ENCODE measurements at places on chromosomes 6 and 20.

GRCh38 chr6:163793011-163793983 lies 378.8 kb downstream of the QKI start:
- DNase-seq, result no peak

GRCh38 chr20:59624401-59624800 lies 20.1 kb downstream of the PHACTR3 start:
- no peak for DNase-seq

GRCh38 chr6:42781796-42782688 lies at the start of gene BICRAL:
Gene BICRAL, plus strand, starts transcription at chr6:42782052. Its CDS starts 39,971 bp downstream, at chr6:42822023.
- peak; percentile 66 for DNase-seq

DNA sequence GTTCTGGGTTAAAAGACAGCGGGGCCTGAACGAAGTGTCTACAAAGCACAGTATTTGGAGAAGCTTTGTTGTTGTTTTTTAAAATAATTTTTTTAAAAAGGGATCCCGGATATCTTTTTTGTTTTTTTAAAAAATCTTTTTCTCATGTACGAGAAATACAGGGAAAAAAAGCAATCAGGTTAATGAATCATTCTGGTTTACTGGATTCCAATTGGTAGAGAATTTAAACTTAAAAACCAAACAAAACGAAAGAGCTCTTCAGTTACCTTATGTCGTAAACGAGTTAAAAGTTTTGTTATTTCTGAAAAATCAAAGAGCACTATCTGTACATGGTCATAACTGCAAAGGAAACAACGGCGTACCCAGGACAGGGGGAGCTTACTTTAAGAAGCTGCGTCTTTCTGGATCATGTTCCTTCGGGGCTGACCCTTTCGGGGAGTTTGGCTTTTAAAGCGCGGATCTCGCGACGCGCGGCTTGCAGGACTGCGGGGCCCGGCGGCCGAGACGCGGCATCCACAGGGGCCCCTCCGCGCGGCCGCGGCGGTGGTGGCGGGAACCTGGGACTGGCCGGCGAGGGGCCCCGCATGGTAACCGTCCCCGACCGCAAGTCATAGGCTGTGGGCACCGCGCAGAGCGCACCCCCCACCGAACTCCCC lies 927 bp downstream of the IL20RA start:
- no peak for DNase-seq

DNA sequence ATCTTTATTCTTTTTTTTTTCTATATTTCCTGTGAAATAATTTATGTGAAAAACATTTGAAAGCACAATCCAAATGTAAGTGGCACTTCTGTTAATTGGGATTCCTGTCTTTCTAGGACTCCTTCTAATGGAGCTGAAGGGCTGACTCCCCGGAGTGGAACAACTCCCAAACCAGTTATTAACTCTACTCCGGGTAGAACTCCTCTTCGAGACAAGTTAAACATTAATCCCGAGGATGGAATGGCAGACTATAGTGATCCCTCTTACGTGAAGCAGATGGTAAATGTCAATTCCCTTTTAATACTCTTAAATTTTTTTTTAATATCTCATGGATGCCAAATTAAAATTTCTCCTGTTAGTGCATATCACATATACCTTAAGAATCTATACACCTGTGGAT lies 35.0 kb downstream of the CDC5L start:
- DNase-seq, result no peak

DNA sequence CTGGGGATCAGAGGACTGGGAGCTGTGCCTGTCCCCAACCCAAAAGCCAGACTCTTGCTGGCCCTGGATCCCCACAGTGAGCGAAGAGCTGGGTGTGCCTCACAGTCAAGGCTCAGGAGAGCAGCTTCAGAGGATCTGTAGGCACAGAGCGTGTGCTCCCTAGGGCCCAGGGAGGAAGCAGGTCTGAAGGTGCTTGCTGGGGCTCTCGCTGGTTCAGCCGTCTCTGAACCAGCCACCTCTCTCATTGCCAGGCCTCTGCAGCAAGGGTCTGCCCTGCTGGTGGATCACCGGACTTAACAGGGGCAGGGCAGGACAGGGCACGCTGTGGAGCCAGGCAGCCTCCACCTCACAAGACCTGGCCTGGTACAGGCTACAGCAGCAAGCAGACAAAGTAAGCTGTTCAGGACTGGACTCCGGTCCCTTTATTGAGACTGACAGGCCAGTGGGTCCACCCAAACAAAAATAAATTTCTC lies 13.8 kb downstream of the PCIF1 start:
- DNase-seq, result no peak

- no peak for DNase-seq
Measured at GRCh38 chr20:20456741-20457140, 88.8 kb downstream of the INSM1 start.

GRCh38 chr20:1934721-1935573 lies 39.7 kb downstream of the SIRPA start:
- DNase-seq, result no peak

GRCh38 chr6:129647044-129647443 lies 62.9 kb downstream of the ARHGAP18 start:
- no peak for DNase-seq

DNA sequence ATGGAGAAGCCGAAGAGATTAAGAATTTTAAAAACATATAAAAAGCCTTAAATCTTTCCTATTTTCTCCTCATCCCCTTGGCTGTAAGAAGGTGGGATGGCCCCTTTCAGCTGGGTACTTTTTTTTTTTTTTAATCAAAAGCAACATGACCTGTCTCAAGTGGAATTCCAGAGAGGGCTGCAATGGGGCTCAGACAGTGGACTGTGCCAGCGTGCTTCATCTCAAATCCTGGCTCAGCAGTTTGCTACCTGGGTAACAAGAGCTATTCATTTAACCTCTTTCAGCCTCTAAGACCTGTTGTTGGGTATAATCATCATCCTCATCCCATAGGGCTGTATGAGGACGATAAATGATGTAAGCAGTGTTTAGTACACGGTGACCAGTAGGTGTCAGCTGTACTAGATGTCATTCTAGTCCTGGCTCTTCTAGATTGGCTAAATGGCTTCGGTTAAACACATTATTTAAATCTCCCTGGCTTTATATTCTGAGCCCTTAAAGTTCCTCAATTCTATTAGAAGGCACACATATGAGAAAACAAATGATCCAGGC lies 6.9 kb upstream of the PPP1R3G start:
- no peak for DNase-seq

GRCh38 chr20:56278196-56278595 lies 29.7 kb downstream of the MC3R start:
- no peak for DNase-seq

DNA sequence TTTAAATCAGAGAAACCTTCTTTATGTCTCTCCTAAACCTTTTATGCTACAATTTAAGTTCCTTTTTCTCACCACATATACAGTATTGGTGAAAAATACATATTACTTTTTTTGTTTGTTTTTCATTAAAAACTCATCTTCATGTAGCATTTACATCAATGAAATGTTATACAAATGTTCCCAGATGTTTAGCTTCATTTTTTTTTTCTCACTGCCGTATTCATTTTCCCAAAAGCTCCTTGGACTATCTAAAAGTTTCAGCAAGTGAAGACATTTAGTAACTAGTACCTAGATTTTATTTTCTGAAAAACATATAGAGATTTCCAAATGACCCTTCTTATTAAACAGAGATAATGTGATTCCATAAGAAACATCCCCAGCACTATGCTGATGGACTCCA lies 128.9 kb downstream of the BMP5 start:
- DNase-seq, result no peak

GRCh38 chr6:77568570-77568969 lies 84.3 kb upstream of the MEI4 start:
- DNase-seq, result no peak

- DNase-seq, result no peak
Measured at GRCh38 chr6:105121981-105122380, 57.8 kb downstream of the POPDC3 start.

DNA sequence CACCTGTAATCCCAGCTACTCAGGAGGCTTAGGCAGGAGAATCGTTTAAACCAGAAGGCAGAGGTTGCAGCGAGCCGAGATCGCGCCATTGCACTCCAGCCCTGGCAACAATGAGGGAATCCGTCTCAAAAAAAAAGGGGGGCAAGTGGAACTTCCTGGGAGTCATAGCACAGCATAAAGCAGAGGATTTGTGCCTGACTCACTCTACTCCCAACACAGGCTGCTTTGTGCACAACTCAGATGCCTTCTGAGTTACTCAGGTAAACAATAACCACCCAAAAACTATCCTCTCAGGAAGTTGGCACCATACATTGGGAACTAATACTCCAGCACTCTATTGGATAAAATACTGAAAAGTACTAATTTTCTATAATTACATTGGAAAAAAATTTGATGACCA lies 2.5 kb upstream of the TMEM244 start:
- DNase-seq, result no peak

DNA sequence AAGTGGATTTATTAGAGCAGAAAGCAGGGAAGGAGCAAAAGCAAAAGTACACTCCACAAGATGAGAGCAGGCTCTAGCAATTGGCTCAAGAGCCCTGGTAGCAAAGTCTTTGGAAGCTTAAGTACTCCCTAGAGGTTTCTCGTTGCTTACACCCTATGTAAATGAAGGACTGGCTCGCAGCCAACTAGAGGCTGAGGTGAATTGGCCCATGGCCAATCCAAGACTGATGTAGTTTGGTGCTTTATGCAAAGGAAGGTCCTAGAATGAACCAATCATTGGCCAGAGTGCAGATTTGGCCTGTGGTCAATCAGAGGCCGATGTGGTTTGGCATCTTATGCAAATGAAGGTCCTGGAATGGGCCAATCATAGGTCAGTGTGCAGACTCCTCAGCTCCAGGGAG lies 191.3 kb upstream of the ARID1B start:
- DNase-seq, result no peak

DNA sequence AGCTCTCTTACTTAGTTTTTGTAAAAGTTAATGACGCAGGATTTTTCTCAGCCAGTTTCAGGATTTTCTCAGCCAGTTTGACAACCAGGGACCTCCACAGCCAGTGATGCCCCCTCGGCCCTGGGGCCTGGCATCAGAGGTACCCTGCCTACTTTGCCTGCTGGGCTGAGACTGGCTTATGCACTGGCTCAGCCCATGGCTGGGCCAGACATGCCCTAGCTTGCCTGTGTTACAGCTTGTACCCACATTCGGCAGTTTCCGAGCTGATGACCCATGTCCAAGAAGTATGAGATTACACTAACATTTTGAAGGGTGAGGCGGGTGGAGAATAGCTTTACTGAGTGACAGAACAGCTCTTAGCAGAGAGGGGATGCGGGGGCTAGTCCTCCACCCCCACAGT lies 406.1 kb upstream of the HSF2 start:
- DNase-seq, result no peak

GRCh38 chr6:168623736-168624135 lies 182.8 kb downstream of the SMOC2 start:
- no peak for DNase-seq

- DNase-seq, result no peak
Measured at GRCh38 chr20:48709744-48710143, 118.1 kb downstream of the PREX1 start.

GRCh38 chr6:48318670-48319069 lies 207.7 kb upstream of the PTCHD4 start:
- DNase-seq, result no peak

GRCh38 chr6:144017166-144018094 lies 9.4 kb upstream of the PLAGL1 start:
- DNase-seq, result no peak
